Activated naive CD4-positive, alpha-beta T cell treated with anti-CD3 and anti-CD28 coated beads for 36 hours (primary cell): ENCODE measurements at places on chromosomes 13 and 19.

DNA sequence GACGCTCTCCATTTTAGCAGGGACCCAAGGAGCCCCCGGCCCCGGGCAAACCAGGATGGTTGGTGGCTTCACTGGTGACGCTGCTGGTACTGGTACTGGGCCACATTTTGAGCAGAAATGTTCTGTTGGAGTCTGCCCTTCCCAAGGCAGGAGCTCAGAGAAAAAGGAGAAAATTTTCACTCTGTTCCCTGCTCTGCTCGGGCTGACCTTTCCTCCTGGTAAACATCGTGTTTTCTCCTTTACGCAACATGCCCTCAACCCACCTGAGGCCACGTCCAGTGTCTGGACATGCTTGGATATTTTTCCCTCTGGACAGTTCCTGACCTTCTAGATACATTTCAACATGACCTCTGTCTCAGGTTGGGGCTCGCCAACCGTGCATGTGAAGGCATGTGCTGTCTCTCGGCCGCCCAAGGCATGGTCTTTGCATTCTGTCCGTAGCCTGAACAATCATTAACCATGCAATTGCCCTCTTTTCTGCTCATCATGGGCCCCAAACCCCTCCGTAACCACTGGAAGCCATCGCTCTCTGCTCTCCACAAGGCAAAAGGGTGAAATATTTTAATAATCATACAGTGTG, 115.2 kb upstream of the PEG3 start:
- no peak for DNase-seq
- peaks cover 12% of the 10 kb centered on the region for H3K36me3 ChIP-seq
- H3K27me3 ChIP-seq = no peaks in the 10 kb centered on the region

GRCh38 chr19:37691881-37692504, 27.6 kb downstream of the ZNF607 start:
- H3K4me1 ChIP-seq = peaks cover 9% of the 10 kb centered on the region
- peak overlapping the region; percentile 93 for H3K4me3 ChIP-seq
- peak; percentile 85 for DNase-seq
- peak overlapping the region; percentile 82 for H3K27ac ChIP-seq
- H3K36me3 ChIP-seq = peaks cover 28% of the 10 kb centered on the region
- H3K27me3 ChIP-seq = no peaks in the 10 kb centered on the region

DNA sequence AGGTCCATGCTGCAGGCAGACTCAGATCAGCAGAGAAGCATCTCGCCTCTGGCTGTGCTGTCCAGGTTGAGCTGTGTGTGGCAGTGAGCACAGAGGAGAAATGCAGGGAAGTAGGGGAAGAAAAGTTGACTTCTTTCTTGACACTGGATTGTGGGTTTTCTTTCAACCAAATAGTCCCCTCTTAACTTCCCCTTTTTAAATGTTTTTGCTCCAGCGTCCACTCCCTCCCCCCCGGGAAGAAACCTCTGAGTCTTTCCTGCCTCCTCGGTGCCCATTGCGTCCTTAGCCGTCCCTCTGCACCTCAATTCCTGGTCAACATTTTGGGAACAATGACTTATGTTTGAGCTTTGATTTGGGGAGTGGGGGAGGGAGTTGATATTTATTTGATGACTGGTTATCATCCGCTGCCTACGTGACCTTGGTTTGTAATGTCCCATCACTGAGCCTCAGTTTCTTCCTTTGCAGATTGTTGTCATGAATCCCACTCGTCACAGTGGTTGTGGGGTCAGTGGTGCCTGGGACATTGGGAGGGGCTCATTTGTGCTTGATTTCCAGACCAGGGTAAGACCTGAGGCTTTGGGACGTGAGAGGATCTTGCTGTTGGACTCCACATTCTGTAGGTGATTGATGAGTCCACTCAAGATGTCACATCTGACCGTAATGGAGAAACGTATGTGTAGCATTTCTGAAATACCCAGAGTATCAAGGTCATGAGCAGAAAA, at the start of gene LILRB2:
Gene LILRB2 (minus strand): TSS at position 104 of the 722 bp plus-strand sequence. CDS start 614 bp downstream, outside the sequence.
- no peak for DNase-seq
- peaks cover 32% of the 10 kb centered on the region for H3K27me3 ChIP-seq
- no peak within 1 kb of the TSS for H3K27ac ChIP-seq
- no peak within 1 kb of the TSS for H3K4me3 ChIP-seq

DNA sequence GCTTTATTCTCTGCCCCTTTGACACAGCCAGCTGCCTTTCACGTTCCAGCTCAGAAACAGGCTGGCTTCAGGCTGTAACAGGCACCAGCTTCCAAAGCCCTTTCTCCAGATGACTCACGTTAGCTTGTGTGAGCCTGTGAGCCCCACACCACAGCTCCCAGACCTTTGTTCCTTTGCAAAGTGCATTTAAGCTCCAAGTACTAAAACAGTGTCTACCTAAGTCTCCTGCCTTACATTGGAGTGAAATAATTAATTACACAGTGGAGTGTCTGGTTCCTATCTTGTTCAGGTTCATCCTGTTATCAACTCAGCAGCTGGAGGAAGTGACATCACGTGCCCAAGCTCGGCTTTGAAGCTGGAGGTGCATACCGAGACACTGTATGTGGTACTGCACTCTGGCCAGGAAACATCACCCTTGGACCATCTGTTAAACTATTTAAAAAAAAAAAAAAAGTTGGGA, 475.8 kb downstream of the FOXO1 start:
- peaks cover 69% of the 10 kb centered on the region for H3K4me1 ChIP-seq
- no peaks in the 10 kb centered on the region for H3K27me3 ChIP-seq
- H3K4me3 ChIP-seq = peak overlapping the region; percentile 36
- peak overlapping the region; percentile 81 for H3K27ac ChIP-seq
- DNase-seq = peak; percentile 91
- no peaks in the 10 kb centered on the region for H3K36me3 ChIP-seq

DNA sequence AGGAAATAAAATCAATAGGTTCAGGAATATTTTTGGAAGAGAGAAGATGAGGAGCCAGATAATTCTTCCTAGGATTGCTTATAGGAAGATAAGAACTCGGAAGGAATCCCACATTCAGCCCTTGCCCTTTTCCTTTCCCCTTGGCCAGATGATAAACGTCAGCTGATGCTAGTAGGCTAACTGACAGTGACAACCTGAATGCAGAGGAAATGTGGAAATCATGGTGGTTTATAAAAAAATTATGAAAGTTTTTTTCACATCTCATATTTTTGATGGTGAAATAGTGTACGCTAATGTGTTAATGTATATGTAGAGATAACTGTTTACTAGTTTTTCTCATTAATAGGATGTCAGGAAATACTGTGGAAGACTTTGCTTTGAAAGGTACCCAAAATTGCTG, 56.9 kb downstream of the EDNRB start:
- H3K27me3 ChIP-seq = peaks cover 6% of the 10 kb centered on the region
- no peaks in the 10 kb centered on the region for H3K4me1 ChIP-seq
- H3K4me3 ChIP-seq = no peak overlapping the region
- no peak overlapping the region for H3K27ac ChIP-seq
